Peyer's patch (tissue), 4 donors: ENCODE measurements at places on chromosomes 2 and 18.

- DNase-seq: no peak
Measured at GRCh38 chr2:229874647-229875046, 47.2 kb downstream of the TRIP12 start.

DNA sequence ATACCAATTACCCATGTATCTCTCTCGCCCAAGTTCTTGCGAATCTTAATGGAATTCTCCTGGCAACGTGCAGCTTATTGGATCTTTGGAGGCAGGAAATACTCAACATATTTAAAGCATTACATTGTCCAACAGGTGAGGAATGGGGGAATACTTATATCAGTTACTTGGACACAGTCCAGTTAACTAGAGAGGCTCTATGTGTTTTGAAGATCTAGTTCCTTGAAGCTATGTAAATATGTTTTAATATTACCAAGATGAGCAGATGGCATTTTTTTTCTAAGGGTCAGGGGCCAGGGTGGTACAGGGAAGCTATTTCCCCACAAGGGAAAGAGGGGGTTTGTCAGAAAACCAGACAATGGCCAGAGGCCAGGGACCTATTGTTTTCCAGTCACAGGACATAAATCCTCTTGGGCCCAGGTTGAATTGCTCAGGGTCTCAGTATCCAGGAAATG is 26.8 kb upstream of the MC5R start:
- no peak for DNase-seq

DNA sequence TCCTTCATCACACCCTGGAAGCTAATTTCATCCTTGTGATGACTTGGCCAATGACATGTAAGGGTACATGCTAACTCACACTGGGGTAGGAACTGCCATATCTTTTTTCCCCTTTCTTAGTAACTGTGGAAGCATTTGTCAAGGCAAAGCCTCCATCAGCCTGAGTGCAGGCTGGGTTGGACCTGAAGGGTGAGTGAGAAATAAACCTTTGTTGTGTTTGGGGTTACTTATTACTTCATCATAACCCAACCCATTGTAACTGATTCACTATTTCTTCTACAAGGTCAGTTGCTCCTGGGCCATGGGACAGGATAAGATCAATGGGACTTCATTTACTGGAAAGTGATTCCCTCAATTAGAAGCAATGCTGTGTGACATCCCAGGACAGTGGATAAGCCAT is 108.4 kb downstream of the COL6A3 start:
- DNase-seq: no peak

GRCh38 chr18:23842305-23842704 is 153.1 kb downstream of the LAMA3 start:
- DNase-seq: no peak

- DNase-seq: no peak
Measured at GRCh38 chr2:98825020-98825350, 94.1 kb upstream of the MGAT4A start.

GRCh38 chr2:70188460-70188859 is 2.4 kb downstream of the C2orf42 start:
- no peak for DNase-seq

DNA sequence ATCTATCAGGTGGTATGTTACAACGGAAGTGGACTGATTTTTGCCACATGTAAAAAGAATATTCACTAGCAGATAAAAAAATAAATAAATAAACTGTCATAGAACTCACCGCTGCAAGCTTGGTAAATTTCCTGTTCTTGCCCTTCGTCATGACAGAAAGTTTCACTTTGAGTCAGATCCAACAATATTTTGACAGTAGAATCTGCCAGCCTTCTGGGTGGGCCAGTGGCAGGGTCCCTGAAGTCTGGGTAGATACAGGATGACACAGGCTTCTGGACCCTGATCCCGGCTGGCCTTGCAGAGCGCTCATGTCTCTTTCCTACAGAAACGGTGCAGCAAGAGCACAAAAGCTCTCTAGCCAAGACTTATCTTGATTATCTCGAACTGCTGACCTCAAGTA is 97.8 kb upstream of the PMAIP1 start:
- DNase-seq: no peak

- no peak for DNase-seq
Measured at GRCh38 chr18:63237881-63238692, 81.5 kb downstream of the BCL2 start.

GRCh38 chr18:57043241-57043640 is 103.6 kb upstream of the BOD1L2 start:
- DNase-seq: no peak

- no peak for DNase-seq
Measured at GRCh38 chr2:217085543-217085942, 225.7 kb upstream of the TNP1 start.
